ENCODE measurements at places on chromosomes 1 and 21. TPM values are rescaled to one million over a fixed set of nuclear protein-coding genes. Genes with fewer than 3 reads are reported as not detected.
A peak's percentile ranks its signal among the peaks of the same experiment; 100 is the strongest.

DNA sequence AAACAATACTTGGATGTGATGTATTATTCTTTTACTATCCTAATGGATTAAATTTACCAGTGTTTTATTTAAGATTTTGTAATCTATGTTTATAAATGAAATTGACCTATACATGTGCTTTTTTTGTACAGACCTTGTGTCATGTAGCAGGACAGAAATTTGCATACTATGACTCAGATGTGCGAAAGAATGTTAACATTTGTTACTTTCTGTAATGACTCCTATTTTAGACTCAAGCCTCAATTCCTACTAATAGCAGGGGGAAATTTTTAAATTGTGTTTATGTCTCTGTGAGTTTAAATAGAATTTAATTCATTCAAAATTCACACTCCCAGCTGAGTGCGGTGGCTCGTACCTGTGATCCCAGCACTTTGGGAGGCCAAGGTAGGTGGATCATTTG, 21.8 kb upstream of the RIMKLA start:
- DNase-seq: no peak

- no peak for DNase-seq
Measured at GRCh38 chr1:9816199-9816598, 7.6 kb downstream of the CLSTN1 start.

The PRRX1 gene
- polyA plus RNA-seq: 0.18 TPM

The COL6A1 gene
- polyA plus RNA-seq: 12.0 TPM

The CD1E gene
- polyA plus RNA-seq: not detected

DNA sequence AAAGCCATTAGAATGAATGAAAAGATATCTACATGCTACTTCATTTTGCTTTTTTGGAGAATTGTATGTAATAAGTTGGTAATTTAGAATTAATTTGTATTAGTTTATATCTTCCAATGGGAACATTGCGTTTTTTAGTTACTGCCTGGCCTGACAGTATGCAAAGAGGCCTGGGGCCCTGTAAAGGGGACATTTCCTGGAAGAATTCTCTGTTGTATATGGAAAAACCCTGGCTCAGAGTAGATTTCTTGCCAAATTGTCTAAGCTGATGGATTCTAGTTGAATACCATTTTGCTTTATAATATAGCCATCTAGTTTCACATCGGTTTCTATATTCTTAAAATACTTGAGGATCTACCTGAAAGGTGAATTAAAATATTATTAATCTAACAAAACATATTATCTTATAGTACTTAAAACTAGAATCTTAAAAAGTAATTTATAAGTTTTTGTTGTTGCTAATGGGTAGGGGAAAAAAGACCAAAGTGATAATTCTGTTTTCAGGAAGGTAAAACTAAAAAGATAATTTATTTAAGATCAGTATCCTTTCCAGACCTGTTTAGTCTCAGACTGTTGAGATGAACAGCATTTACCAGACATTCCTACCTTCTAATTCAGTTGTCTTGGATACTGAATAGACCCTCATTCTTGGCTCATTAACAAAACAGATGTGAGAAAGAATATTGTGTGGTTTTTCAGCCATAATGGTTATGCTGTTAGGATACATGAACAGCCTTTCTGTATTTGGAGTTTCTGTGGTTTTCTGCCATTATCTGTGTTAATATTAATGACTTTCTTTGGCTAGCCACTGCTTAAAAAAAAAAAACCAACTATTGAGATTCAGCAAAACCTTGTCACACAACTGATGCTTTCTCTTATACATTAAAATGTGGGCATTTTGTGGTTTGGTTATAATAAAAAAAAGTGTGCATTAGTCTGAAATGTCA, 4.8 kb downstream of the AGO3 start:
- DNase-seq: no peak

The SLC9A1 gene
- polyA plus RNA-seq: 16.7 TPM

DNA sequence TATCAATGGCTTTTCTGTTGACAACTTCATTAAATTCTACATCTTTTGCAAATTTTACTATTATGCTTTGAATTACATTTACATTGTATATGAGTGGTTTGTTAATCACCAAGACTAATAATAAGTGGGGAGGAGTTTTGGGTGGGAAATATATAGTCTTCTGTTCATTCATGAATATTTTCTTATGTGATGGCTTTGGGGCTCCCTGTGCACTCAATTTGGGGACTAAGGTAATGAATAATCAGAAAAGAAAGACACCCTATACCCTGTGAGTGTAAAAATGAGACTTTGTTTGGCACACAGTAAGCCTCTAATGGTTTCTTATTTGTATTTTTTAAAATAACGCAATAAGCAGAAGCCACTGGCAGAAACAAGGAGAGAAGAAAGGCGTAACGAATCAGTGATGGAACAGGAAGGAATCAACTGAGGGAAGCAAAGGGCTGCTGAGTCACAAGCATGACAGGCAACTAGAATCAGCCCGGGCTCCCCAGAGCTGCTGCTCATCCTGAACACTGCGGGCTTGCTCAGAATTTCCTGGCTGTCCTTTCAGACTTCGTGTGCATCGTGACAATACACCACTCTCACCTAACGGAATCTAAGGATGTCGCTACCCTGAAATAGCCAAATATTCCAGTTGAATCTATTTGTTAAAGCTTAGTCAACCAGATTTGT, 20.8 kb upstream of the RGS2 start:
- no peak for DNase-seq

DNA sequence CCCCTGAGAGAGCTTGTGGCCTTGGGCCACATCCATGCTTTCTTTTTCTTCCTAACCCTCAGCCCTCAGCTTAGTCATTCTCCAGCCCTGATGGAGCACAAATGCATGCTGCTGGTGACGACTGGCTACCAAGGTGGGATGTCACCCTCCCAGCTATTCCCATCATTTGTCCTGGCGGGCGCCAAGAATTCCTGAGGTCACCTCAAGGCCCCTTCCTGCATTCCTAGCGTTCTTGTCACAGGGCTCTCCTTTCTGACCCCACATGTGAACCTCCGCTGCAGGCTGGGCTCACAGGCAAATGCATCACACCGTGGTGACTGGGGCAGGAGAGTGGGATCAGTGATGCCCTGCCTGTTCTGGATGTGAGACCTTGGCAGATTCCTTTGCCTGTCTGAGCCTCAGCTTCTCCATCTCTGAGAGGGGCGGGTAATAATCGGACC, 53.4 kb upstream of the IFFO2 start:
- peak; percentile 75 for DNase-seq

- no peak for DNase-seq
Measured at GRCh38 chr1:247440001-247440620, 17.8 kb downstream of the OR2B11 start.

The SRM gene
- polyA plus RNA-seq: 164 TPM

- DNase-seq: no peak
Measured at GRCh38 chr21:36724660-36725059, 25.7 kb downstream of the SIM2 start.

DNA sequence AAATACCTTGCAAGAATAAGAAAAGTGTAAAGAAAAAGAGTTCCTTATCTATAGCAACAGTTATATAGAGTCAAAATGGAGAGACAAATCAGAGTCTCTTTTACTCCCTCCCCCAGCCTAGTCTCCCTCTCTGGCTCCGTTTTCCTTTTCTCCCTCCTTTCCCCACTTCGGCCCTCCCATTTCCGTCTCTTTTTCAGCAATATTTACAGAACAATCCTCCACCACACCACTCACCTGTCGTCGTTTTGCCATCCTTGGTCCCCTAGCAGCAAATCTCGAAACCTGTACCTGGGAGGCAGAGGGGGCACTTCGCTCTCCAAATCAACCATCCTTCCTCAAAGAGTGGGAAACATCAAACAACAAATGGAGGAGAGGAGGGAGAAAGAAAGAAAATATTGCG, 259 bp downstream of the KCNT2 start:
- no peak for DNase-seq

- DNase-seq: no peak
Measured at GRCh38 chr1:54714881-54715492, 674 bp upstream of the TTC4 start.

The THEM5 gene
- polyA plus RNA-seq: not detected

DNA sequence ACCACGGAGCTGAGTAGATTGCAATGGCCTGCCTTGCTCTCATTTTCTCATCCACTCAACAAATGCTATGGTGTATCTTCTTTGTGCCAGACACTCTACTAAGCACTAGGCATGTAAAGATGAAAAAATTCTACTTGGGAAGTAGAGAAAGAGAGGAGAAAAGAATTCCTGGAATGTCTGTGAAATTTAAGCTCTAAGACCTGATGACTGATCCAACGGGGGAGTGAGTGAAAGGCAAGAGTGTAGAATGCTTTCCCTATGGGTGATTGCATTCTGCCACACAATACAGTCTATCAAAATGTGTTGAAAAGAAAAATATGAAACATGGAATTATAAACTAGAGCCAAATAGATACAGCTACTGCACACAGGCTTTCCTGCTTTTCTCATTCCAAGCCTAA, 82.3 kb downstream of the CYYR1 start:
- DNase-seq: no peak

- peak; percentile 3 for DNase-seq
Measured at GRCh38 chr1:222697203-222697602, 15.1 kb downstream of the AIDA start.

- DNase-seq: no peak
Measured at GRCh38 chr1:153842006-153842471, 66.8 kb downstream of the SLC27A3 start.

The CDC42 gene
- polyA plus RNA-seq: 232 TPM

- no peak for DNase-seq
Measured at GRCh38 chr1:221085701-221086375, 206.6 kb downstream of the HLX start.

- DNase-seq: peak; percentile 63
Measured at GRCh38 chr1:224266105-224266914, 63.7 kb downstream of the NVL start.

GRCh38 chr1:53681977-53682685, 56.8 kb downstream of the GLIS1 start:
- peak; percentile 25 for DNase-seq

DNA sequence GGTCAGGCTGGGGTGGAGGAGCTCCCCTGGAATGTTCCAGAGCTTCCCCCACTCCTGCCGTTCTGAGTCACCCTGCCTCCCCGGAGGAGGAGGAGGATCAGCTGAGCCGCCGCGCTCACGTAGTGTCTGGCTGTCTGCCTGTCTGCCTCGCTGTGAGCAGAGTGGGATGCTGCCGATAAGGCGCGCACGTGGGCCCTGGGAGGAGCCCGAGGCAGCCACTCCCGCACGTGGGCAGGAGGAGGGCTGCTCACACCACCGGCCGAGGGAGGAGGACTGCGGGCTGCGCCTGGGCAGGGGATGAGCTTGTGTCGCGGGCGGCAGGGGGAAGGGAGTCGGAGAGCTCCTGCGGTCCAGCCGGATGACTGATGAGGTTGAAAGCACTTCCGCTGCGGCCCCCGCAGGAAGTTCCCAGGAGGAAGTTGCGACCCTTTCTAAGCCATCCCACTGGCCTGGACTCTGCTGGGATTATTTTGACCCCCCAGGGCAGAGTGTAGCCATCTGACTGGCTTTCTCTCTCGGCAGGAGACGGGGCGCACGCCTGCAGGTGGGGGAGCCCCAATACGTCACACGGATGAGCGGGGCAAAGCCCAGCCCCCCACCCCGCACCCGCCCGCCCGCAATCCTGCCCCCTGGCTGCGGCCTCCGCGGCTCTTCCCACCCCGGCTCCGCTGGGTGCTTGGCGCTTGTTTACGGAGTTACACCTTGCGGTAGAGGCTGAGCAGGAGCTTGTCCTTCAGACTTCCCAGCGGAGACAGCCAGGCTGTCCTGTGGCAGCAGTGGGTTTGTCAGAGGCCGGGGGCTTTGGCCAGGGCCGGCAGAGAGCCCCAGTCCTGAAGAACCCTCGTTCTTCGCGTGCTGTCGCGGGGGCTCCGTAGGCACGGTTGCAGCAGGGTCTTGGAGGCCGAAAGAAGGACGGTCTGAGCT, 9.8 kb downstream of the PDXK start:
- DNase-seq: peak; percentile 97

DNA sequence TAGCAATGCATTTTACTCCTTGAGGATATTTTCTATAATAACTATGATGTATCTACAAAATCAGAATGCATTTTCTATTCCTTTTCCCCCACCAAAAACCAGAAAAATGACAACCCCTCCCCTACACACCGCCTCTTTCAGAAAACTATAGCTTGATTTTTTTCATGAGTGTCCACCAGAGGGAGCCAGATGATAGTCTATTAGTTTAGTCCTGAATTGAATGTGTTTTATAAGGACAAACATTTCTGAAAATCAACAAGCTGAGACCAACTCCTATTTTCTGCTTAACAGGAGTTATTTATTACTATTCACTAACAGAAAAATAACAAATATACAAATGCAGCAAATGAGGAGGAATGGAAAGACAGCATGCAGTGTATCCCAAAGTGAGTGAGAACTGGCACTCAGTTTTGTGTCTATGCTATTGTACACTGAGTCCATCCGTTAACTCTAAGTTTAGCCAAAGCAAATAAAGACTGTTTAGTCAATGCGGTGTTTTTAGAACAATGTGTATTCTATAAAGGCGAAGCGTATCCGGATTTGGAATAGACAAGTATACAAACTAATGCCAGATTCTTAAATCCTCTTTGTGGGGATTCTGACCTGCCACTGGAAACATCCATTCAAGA, 182.6 kb downstream of the VAV3 start:
- DNase-seq: peak; percentile 26

The DCDC2B gene
- not detected for polyA plus RNA-seq

- DNase-seq: no peak
Measured at GRCh38 chr1:152309955-152310354, 15.1 kb downstream of the FLG start.

DNA sequence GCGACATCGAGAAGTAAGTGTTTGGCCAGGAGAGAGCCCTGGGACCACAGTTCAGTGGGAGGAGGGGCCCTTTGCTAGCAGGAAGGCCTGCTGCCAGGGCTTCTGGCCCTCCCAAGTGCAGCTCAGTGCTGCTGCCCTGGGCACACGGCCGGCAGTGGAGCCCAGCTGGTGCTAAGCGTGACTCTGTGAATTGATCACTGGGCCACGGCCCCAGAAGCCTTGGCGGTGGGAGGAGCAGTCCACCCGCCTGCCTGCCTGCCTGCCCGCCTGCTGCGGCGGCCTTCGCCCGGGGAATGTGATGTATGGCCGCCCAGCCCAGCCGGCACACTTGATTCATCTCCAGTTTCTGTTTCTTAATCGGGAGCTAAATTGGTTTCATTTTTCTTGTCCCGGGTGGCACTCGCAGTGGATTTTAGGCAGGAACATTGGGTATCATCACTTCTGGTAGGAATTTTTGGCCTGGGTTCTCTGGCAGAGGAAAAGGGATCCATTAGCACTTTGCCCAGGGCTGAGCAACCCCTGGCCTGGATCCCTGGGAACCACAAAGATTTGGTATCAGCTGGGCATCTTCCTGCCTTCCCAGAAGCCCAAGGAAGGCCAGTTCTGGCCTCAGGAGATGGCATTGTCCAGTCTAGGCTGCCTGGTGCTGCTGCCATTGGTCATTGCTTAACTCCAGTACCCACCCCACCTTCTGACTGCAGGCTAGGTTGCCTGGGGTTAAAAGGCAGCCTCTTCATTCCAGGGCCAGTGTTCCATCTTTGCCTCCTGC, 28.6 kb downstream of the TMEM53 start:
- no peak for DNase-seq

The NID1 gene
- 3.7 TPM for polyA plus RNA-seq

The REN gene
- 0.09 TPM for polyA plus RNA-seq

The FLG2 gene
- polyA plus RNA-seq: not detected

- DNase-seq: no peak
Measured at GRCh38 chr21:44532712-44533111, 7.3 kb downstream of the KRTAP10-1 start.

GRCh38 chr1:78254517-78254916, 208.8 kb downstream of the GIPC2 start:
- peak; percentile 89 for DNase-seq

The ACKR1 gene
- not detected for polyA plus RNA-seq

All from mammary epithelial cell (primary cell).